ENCODE measurements at places on chromosomes 2 and 18.

- no peak for DNase-seq
Measured at GRCh38 chr2:31957354-31958139, 53.3 kb downstream of the MEMO1 start.

- no peak for DNase-seq
Measured at GRCh38 chr2:184210329-184210728, 388.0 kb upstream of the ZNF804A start.

- no peak for DNase-seq
Measured at GRCh38 chr18:6683112-6683876, 46.2 kb upstream of the ARHGAP28 start.

DNA sequence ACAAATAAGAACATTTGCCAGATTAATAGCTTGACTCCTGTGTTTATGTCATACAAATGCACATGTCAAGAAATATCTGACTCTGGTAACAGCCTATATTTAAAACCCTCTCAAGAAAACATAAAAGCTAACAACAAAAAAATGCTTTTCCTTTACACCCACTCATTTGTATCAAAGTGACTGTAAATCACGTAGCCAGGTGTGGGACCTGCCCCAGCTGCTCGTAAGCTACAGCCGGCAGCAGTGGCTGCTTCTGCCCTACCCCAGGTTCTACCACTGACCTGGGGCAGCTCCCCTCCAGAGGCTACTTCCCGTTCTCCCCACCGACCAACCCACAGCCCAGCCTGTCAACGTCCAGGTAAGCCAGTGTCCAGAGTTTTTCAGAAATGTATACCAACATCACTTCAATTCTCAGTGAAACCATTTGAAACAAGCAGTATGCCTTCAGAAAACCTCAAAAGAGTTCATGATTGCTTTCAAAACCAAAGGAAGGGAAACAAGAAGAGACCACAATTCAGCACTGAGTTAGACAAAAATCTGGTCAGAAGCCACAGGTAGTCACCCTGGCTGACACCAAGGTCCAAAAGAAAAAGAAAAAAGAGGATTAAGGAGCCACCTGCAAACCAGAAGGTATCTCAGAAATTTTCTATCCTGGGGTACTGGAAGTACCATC, 40.4 kb downstream of the KIDINS220 start:
- DNase-seq = no peak

- DNase-seq = no peak
Measured at GRCh38 chr18:62523631-62524439, 1.0 kb downstream of the ZCCHC2 start.

GRCh38 chr18:56030060-56030459, 442.1 kb upstream of the TCF4 start:
- no peak for DNase-seq

- DNase-seq = peak; percentile 62
Measured at GRCh38 chr18:5868218-5868854, 27.0 kb downstream of the TMEM200C start.

DNA sequence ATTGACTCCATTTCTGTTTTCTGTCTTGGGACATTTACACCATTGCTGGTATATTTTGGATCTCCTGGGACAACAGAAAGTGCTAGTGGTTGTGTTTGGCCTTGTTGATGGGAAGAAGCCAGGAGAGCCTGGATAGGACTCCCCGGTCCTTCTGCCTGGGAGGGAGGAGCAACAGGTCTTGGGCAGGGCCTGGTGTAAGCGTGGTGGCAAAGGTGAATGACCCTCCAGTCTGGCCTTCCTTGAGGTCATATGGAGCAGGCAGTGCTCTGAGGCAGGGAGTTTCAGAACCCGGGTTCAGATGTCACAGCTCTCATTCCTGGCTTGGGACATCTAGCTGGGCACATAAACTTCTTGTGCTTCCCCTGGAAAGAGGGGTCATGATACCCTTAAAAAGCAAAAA, 56.0 kb upstream of the RBM44 start:
- DNase-seq = no peak

DNA sequence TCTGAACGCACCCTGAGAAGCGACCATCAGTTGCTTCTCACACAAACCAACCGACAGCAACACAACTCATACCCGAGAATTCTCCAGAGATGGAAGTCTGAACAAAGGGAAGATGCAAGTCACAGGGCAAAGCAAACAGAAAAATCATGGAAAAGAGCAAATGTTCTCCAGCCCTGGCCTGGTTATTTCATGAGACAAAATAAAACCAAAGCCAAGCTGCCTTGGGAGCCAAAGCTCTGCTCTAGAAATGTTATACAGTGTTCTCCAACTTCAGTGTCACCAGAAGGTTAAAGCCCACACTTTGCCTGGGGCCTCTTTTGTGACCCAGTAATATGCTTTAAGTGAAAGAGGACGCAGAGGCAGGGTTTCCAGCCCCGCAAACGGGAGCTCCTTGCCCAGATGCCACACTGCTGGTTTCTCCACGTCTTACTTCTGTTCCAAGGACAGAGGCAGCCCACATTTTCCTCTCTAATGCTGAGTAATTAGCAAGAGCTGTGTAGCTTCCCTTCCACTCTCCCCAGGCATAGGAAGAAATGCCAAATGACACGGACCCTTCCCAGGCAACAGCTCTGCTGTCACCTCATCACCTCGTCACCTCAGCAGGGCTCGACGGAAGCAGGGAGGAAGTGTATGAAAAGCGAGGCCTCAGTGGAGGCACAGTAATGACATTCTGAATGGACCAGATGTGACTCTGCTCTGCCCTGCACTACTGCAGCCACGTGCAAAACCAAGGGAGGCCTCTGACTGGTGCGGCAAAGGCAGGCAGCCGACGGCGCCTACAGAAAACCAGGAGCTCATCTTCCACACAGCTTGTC, 64.7 kb downstream of the FBXO15 start:
- no peak for DNase-seq

- no peak for DNase-seq
Measured at GRCh38 chr2:196985511-196986183, 59.1 kb upstream of the PGAP1 start.

- no peak for DNase-seq
Measured at GRCh38 chr2:143294068-143294467, 164.8 kb downstream of the ARHGAP15 start.

DNA sequence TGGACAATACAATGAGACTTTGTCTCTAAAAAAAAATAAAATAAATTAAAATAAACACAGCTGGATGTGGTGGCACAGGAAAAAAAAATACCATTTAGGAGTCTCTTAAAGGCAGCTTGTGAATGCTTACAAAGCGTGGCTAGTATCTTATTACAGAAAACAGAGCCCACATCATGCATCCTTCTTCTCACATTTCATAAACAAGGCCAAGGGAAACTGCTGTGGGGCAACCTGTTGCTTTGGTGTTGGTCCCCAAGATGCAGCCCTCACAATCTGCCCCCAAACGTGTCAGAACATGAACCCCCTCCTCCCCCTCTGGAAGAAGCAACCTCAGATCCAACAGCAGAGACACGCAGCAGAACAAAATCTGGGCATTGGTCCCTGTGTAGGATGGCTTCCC, 2.6 kb downstream of the SLC14A1 start:
- DNase-seq = no peak

- no peak for DNase-seq
Measured at GRCh38 chr18:63150942-63151421, 168.6 kb downstream of the BCL2 start.

DNA sequence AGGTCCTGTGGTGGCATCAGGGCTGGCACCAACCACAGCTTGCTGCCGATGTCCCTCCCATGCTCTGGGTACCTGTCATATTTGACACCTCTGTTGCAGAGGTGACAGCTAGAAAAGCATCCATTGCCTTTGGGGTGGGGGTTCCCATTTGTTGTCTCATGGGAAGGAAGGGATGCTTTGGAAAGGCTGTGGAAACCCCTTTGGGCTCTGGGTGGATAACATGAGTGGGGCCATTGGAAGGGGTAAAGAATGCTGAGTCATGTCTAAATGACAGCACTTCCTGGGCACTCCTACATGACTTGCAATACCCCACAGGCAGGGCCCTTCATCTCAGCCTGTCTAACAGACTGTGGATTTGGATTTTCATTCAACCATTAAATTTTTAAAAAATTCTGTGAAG, 27.8 kb downstream of the CTIF start:
- DNase-seq = no peak

GRCh38 chr18:361100-361732, 93.4 kb upstream of the THOC1 start:
- no peak for DNase-seq

- DNase-seq = no peak
Measured at GRCh38 chr18:44696892-44697291, 16.2 kb downstream of the SETBP1 start.

- DNase-seq = no peak
Measured at GRCh38 chr18:44871771-44872170, 191.1 kb downstream of the SETBP1 start.

GRCh38 chr2:12579018-12579417, 137.7 kb upstream of the TRIB2 start:
- DNase-seq = no peak

GRCh38 chr18:48104705-48105104, 174.2 kb upstream of the SMAD2 start:
- DNase-seq = no peak

- DNase-seq = no peak
Measured at GRCh38 chr18:51044928-51045585, 15.0 kb downstream of the SMAD4 start.

GRCh38 chr18:46856973-46857372, 60.3 kb downstream of the PIAS2 start:
- DNase-seq = no peak

DNA sequence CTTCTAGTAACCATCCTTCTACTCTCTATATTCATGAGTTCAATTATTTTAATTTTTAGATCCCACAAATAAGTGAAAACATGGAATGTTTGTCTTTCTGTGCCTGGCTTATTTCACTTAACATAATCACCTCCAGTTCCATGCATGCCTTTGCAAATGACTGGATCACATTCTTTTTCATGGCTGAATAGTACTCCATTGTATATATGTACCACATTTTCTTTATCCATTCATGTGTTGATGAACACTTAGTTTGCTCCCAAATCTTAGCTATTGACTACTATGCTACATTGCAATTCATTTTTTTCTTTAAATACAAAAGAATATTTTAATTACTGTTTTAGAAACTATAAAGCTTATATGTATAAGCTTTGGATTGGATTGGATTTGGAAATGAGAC, 240.4 kb upstream of the LYPD1 start:
- no peak for DNase-seq

DNA sequence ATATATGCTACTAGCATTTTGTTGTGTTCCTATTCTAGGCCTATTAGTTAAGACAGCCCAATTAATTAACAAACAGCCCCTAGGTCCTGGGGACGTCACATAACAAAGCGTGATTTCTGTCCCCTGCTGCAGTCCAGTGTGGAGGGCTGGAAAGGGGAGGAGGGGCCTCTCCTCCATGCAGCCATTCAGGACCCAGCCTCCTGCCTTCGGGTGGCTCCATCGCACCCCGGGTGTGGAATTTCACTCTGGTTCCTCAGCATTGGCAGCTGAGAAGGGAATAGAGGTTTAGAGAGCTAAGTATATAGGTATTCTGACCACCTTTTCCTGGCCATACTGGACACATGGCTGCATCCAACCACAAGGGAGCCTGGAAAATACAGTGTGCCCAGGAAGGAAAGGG, 42.4 kb downstream of the MC2R start:
- DNase-seq = no peak

- DNase-seq = no peak
Measured at GRCh38 chr18:61360404-61361383, 27.5 kb downstream of the CDH20 start.

- DNase-seq = no peak
Measured at GRCh38 chr2:51899643-51900042, 867.7 kb upstream of the NRXN1 start.

GRCh38 chr2:33560017-33560416, 39.1 kb downstream of the FAM98A start:
- no peak for DNase-seq

DNA sequence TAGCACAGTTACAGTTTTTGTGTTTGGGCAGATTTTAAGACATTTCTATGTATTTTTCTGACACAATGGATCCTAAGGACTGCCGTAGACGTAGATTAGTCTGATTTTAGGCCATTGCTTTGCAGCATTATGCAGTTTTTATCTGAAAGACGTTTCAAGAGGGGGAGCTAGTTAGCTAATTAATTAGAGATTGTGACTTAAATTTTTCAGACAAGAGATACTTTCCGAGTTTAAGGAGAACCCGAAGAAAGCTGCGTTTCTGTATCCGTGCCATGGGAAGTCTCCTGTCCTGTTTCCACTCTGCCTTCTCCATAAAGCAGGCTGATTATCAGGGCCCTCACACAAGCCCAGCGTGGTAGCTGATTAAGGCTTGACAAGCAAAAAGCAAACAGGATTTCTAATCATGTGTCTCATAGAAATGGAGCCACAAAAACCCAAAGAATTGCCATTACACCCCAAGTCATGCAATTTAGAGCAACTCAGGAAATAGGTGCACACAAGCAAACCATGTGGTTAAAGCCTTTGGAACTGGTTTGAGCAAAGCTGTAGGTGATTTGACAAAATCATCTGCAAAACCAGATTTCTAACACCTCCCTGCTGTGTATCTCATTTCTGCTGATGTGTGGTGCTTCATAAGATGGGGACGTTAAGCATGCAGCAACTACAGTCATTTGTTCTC, 808.1 kb downstream of the RNF144A start:
- DNase-seq = no peak

GRCh38 chr2:180980943-180981911, 822 bp downstream of the UBE2E3 start:
- DNase-seq = no peak

GRCh38 chr2:46095830-46096229, 201.4 kb upstream of the EPAS1 start:
- no peak for DNase-seq

- no peak for DNase-seq
Measured at GRCh38 chr2:177758591-177759371, 313.8 kb downstream of the PDE11A start.

- no peak for DNase-seq
Measured at GRCh38 chr2:10659898-10660568, 29.7 kb downstream of the NOL10 start.

GRCh38 chr2:202756598-202756997, 115.0 kb downstream of the ICA1L start:
- DNase-seq = no peak

All from NCI-H1048 (cell line).